Stimulated activated CD8-positive, alpha-beta memory T cell treated with anti-CD3 and anti-CD28 coated beads, Interleukin-2, amount 100 ng/mL, for 1 hour (primary cell): ENCODE measurements at places on chromosomes 13 and 19.

- DNase-seq: no peak
Observed at GRCh38 chr13:108932196-108932595, 302.8 kb downstream of the MYO16 start.

GRCh38 chr13:61170856-61171255 lies 244.8 kb downstream of the PCDH20 start:
- DNase-seq: no peak

- DNase-seq: no peak
Observed at GRCh38 chr19:4115818-4116385, 8.0 kb downstream of the MAP2K2 start.

- DNase-seq: no peak
Observed at GRCh38 chr13:96020931-96021330, 32.3 kb downstream of the UGGT2 start.

DNA sequence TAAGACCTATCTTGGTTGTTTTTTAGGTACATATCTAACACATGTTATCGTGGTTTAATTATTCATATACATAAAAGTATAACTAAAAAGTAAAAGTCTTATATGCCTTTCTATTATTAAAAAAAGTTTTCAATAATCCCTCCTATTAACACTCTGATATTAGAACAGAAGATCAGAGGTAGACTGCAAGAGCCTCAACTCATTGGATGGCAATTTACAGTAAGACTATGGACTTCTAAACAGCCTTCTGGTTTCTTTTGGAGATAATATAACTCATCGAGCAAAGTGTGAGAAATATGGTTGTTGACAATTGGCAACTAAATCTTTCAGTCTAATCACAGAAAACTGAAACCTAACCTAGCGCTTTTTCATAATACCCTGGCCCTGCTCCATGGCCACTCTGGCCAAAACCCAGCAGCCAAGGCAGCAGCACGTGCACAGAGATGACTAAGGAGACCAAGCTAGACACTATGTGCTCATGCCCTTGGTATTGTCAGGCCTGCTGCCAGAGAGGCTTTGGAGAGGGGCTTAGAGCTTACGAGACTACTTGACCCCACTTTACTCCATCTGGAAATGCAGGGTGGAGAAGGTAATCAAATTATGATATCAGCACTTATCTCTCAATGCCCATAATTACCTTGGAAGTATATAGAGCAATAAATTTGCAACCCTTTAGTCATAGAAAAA lies 40.6 kb upstream of the EEF1AKMT1 start:
- no peak for DNase-seq

GRCh38 chr13:48625413-48626076 lies 28.2 kb upstream of the CYSLTR2 start:
- no peak for DNase-seq

GRCh38 chr13:106610486-106610885 lies 42.5 kb upstream of the ARGLU1 start:
- DNase-seq: no peak

- no peak for DNase-seq
Observed at GRCh38 chr19:38670921-38671398, 23.5 kb downstream of the ACTN4 start.

- DNase-seq: no peak
Observed at GRCh38 chr13:21690955-21691354, 20.1 kb downstream of the FGF9 start.

- DNase-seq: no peak
Observed at GRCh38 chr13:111115965-111116521, 933 bp downstream of the ARHGEF7 start.

- no peak for DNase-seq
Observed at GRCh38 chr13:112870051-112870331, 99.0 kb upstream of the MCF2L start.

DNA sequence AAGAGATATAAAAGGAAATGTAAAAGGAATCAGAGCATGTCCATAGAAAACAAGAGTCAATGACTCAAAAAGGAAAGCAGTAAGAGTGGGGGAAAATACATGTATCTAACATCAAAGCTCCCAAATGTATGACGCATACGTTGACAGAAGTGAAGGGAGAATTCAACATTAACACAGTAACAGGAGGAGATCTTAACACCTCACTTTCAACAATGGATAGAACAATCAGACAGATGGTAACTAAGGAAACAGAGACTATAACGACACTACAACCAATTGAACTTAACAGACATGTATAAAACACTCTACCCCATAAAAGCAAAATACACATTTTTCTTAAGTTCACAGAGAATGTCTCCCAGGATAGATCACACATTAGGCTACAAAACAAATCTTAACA lies 774.8 kb upstream of the ARGLU1 start:
- no peak for DNase-seq

DNA sequence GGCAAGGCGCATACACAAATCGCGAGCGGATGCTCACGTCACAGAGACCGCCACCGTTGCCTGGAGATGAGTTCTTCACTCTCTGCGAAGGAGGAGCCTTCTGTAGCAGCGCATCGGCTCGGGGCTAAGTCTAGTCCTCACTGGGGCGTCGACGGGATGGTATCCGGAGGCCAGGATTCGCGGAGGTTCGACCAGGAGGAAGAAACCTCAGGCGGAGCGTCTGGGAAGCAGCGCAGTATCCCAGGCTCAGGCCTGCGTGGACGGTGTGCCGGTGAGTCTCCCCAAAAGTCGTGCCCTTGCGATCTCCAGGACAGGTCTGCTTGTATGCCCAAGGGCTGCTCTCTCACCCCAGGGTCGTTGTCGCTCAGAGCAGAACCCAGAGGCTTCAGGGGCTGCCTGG lies 40.4 kb downstream of the ZNF146 start:
- no peak for DNase-seq

GRCh38 chr19:2492870-2493269 lies 16.9 kb downstream of the GADD45B start:
- DNase-seq: no peak

DNA sequence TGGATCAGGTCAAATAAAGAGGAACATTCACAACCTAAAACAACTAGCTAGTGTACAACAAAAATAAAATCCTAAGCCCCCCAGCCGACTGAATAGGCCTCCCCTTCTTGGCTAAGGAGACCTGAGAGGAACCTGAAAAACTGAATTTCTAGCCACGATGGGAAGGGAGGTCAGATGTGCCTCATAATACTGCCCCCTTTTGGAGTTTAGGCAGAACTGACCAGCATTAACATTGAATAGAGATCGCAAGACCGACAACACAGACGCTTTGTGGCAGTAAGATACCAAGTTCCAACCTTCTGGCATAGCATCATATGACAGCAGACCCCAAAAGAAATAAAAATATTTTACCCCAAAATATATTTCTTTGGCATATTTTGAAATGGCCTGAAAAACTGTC lies 15.9 kb downstream of the CBY2 start:
- no peak for DNase-seq

DNA sequence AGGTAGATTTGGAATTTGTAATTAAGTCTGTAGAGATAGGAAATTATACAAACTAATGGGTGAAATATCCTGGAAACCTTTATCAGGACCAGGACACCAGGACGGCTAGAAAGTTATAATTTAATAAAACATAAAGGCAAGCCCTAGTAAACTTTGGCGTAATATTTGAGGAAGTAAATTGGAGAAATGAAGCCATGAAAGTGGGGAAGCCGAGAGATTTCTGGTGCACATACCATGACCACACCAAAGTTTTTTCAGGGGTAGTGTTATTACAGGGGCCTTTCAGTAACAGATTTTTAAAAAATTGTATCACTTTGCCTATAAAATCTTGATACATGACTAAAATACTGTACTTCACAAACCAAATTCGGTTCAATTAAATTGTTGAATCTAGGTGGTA lies 54.7 kb upstream of the URAD start:
- no peak for DNase-seq

DNA sequence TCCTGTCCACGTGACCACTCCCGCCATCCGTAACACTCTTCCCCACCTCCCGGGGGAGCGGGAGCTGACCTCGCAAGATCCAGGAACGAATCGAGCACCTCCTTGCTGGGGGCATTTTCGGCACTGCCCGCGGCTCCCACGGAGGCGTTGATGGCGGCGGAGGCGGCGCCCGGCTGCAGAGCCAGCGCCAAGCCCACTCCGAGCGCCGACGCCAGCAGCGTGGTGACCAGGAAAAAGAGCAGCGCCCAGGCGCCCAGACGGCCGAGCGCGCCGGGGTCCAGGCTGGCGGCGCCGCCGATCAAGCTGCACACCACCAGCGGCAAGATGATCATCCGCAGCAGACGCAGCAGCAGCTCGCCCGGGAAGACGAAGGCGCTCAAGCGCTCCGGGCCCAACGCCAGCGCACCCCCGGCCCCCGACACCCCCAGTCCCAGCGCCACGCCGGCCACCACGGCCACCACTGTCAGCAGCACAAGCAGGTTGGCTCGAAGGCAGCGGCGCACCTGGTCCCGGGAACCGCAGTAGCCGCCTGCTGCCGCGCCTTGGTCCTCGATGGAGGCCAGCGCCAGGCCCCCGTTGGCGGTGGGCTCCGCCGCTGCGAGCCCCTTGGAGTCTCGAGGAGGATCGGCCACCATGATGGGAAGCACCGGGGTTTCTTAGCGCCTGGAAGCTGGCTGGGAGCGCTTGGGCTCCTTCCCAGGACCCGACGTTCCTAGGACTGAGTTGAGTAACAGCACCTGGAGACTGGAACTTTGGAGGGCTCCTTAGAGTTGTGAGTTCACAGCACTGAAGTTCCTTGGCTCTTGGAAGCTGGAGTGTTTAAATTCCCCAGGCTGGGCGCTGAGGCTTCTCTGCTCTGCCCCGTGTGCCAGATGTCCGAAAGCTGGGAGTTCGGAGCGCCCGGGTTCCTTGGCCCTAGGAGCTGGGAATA lies 798 bp downstream of the SLC1A5 start:
- no peak for DNase-seq

GRCh38 chr13:32905864-32906180 lies 110.4 kb upstream of the KL start:
- no peak for DNase-seq

DNA sequence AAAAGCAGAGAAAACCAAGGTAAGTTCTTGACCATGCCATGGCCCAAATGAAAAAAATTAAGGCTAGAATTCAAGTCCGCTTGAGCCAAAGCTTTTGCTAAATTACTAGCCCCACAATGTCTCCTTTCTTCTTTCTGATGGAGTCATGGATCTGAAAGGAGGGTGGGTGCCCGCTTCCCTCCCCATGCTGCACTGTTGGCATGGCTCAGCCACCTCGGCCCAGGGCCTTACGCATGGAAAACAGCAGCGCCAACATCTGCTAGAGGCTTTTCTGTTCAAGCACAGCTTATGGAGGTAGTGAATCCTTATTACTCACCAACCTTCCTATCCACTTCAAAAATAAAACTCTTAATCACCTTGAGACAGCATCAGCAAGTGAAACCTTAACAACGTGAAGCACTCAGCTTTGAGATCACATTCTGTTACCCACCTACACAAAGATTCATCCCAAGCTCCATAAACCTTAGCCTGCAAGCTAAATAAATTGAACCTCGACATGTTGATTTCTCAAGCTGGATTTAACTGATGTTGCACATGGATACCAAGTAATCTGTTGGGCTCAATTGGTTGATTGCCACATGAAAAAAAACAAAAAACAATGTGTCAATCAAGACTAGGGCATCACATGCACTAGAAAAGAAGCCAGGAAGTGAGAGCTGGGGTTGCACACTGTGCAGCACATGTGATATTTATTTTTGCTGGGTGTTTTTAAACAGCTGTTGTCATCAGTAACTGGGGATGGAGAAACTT lies 43.4 kb downstream of the TPT1 start:
- no peak for DNase-seq

DNA sequence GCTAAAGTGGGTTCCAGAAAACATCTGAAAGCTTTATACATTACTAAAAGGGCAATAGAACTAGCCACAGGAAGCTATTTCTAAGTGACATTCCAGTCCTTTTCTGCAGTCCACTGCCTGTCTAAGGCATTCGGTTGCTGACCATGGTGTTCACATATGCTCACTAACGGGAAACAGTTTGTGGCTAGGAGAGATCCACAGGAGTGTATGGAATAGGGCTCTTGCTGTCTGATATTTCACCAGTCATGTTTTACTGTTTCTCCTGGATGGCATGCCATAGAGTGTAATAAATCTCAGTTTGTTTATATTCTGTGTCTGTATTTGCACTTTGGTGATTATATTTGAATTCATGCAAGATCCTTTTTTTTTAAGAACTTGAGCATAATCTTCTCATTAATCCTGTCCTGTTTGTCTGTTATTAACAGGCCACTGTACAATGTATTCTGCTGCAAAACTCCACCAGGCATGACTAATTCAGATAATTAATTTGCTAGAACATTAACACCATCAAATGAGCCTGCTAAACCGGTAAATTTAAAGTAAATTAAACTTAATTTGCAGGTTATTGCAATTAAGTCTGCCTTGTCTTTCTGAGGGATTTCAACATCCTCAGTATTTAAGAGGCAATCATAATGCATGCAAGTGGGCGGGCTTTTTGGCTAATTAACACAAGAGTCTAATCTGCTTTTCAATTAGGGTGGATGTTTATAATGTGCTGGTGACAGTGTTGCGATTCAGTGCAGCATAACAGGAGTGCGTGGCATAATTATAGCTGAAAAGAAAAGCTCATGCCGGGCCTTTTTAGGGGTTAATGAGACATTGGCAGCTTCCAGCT lies 201.3 kb downstream of the POU4F1 start:
- no peak for DNase-seq

GRCh38 chr13:32209652-32210051 lies 105.5 kb downstream of the ZAR1L start:
- no peak for DNase-seq

DNA sequence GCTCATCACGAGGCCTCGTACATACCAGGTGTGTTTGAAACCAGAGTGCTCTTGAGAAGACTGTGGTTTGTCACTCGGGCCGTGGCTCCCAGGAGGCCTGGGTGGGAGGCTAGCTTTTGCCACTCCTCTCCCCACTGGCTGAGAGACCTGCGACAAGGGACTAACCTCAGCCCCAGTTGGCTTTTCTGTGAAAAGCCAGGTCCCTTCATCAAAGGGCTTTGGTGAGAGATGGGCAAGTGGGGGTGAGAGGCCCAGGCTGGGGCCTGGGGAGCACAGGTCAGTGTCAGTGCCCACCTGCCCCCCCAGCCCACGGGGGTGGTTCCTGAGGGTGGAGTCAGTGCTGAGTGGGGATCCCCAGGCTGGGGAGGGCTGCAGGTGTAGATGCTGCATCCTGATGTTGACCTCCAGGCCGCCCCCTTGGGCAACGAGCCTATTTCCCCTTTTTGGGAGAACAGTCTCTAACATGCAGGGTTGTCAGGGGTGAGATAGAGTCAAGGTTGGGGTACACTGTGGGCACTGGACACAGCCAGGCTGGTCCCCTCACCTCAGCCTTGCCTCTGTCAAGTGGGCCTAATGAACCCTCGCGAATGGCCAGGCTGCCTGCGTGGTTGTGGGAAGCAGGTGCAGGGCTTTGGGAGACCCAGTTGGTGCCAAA lies 661 bp downstream of the KCNJ14 start:
- DNase-seq: no peak
